Islet precursor cell (in vitro differentiated cells): ENCODE measurements at places on chromosomes 13 and 19.

GRCh38 chr19:5324947-5325346, 15.7 kb downstream of the PTPRS start:
- DNase-seq, result no peak

DNA sequence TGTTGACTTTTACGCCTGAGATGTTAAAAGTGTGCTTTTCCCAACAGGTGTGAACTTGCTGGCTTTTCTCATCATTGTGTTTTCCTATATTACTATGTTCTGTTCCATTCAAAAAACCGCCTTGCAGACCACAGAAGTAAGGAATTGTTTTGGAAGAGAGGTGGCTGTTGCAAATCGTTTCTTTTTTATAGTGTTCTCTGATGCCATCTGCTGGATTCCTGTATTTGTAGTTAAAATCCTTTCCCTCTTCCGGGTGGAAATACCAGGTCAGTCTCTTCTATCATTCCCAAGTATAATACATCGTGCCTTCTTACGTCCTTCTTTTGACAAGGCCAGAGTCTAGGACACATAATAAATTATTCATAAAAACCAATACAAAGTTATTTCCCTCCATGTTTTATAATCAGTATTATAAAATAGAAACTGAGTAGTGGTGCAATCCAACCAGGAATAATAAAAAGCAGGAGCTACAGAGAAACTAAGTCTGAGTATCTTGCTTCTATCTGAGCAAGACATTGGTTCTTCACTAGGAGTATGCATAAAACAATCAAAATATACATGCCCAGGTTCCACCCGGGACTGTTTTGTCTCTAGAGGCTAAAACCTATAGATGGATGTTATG, 57.9 kb downstream of the RXFP2 start:
- no peak for DNase-seq

GRCh38 chr19:33434069-33434885, 60.8 kb downstream of the CEBPG start:
- DNase-seq, result no peak

DNA sequence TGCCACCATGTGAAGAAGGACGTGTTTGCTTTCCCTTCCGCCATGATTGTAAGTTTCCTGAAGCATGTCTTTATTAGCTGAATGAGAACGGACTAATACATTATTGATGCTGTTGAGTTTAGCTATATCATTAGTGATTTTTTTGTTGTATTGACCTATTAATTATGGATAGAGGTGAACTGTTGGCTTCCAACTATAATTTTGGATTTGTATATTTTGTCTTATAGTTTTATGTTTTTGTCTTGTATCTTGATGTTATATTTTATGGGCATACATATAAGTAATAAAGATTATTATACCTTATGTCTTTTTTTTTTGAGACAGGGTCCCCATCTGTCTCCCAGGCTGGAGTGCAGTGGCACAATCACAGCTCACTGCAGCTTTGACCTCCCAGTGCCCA, 45.6 kb downstream of the ZNF627 start:
- DNase-seq, result no peak

DNA sequence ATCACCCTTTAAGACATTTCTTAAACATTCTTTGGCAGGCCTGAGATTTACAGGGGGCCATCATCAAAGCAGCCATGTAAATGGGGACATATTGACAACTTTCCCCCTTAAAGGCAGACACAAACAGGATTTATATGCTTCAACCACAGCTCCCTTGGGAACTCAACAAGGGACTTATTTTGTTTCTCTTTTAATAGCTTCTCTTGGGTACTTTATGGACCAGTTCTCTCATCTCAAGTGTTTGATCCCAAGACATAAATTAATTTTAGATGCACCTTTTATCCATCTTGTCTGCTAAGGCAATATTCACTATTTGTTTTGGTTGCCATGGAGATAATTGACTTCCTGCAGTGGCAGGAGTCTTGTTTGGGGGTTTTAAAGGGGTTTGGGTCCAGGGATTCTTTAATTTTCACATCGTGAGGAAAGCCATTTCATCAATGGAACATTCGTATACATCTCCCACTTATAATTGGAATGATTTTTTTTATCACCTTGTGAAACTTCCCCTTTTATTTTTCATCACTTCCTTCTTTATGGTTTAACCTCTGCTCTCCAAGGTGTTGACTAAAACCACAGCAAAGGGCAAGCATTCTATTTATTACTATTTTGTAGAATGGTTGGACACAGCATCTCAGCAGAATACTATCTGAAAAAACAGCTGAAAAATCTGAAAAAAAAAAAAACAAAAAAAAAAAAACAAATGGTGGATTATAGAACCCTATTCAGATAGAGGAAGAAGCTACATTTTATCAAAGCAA, 726.0 kb downstream of the DIAPH3 start:
- no peak for DNase-seq
